GM12892 (cell line): ENCODE measurements at places on chromosomes 2 and 18.

DNA sequence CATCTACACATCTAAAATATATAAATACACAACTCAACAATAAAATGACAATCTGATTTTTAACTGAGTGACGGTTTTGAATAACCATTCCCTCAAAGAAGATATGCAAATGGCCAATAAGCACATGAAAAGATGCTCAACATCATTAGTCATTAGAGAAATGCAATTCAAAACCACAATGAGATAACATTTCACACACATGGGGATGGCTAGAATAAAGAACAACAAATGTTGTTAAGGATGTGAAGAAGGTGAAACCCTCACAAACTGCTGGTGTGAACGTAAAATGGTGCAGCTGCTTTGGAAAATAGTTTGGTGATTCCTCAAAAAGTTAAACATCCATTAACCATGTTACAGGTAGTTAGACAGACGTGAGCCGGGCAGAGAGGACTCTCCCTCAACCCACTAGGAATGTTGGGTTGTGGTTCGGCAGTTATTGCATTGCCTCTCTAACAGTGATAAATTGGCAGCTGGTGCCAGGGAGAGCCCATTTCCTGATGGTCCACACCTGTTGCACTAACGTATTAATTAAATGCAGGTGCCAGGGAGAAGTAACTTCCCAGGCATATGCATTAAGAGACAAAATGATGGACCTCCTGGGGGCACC is 22.3 kb upstream of the DUSP2 start:
- DNase-seq = no peak

GRCh38 chr2:102159295-102159694 is 16.7 kb downstream of the IL1R1 start:
- DNase-seq = no peak

GRCh38 chr2:67904566-67904965 is 158.2 kb downstream of the C1D start:
- DNase-seq = no peak

DNA sequence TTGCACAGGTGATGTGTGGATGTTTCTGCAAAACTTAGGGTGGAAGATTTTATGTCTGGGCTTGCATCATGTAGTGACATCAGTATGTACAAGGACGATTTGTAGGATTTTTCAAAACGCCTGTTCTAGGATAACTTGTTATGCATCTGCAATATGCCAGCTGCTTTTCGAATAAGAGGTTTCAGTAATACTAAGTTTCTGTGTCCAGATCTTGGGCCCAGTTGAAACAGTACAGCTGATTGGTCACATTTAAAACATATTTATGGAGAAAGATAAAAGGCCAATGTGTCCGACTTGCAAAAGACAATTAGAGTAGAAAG is 1.2 kb downstream of the PTPN4 start:
- no peak for DNase-seq

- no peak for DNase-seq
These were observed 19.4 kb downstream of the RRM2 start for GRCh38 chr2:10141736-10142639.

DNA sequence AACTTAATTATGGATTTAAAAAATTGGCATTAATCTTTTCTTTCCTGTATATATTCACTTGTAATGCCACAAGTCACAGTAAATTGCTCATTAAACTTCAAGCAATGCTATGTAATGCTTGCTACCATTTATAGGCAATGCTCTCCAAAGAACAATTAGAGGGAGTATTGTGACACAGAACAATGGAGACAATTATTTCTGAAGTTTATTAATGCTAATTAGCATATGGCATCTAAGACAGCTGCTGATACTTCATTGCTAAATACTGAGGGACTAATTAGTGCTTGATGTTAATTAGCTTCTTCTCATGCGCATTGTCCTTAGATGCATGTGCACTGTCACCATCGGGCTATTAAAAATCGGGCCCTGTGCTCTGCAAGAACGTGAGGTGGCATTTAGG is 1012.8 kb downstream of the SOCS6 start:
- no peak for DNase-seq

GRCh38 chr2:88857951-88858411 is 166.5 kb downstream of the RPIA start:
- no peak for DNase-seq

- no peak for DNase-seq
These were observed 175.0 kb downstream of the SETBP1 start for GRCh38 chr18:44855681-44856080.

DNA sequence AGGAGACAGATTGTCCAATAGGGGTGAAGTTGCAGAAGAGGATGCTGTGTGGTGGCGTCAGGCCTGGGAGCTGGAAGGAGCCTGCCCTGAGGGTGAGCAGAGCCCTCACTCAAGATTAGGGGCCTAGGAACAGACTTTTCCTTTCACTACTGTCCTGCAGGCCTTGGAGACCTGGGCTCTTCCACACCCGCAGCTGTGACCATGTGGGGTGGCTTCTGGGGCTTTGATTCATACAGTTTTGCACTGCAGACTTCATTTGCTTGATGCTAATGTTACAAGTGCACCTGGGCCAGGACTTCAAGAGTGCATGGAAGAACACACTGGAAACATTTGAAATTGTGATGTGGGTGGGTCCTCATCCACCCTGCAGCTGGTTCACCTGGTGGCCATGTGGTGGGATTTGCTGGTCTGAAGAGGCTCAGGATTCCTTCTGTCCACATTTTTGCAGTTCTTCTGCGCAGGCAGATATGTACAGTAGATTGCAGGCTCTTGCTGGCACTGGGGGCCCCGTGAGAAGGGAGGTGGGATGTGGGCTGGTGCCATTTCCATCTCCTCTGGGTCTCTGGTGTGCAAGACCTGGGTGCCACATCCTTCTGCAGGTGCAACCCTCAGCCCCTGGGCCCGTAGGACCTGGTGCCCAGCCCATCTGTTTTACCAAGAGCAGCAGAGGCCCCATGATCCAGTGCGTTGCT is 9.9 kb downstream of the GLI2 start:
- DNase-seq = no peak

- DNase-seq = no peak
These were observed 556.7 kb upstream of the ACVR2A start for GRCh38 chr2:147288131-147288530.

DNA sequence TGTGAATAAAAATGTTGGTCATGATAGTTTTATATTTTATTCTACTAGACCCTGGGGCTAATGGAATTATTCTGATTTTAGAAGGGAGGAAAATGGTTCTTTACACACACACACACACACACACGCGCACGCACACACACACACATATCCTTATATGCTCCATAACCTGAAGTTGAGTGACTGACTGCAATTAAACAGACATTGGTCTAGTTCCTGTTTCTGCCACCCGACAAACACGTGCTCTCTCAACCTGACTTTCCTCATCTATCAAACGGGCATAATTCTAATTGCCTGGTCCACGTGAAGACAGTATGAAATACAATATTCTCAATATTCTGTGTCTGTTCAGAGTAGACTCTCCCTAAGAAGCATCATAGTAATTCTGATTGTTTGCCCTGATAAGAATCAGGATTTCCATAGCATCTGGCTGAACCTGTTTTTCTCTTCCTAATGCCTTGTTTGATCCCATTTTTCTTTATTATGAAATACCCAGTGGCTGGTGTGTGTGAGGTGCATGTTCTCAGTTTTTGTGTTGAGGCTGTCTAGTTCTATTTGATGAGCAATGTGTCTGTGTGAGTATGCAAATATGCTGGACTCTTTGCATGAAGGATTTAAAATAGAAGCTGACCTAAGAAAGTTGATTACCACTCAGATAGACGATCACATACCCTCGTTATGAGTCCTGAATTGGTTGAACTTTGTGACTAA is 51.0 kb downstream of the SETBP1 start:
- DNase-seq = no peak

GRCh38 chr18:69265656-69266055 is 135.0 kb upstream of the DOK6 start:
- DNase-seq = no peak

DNA sequence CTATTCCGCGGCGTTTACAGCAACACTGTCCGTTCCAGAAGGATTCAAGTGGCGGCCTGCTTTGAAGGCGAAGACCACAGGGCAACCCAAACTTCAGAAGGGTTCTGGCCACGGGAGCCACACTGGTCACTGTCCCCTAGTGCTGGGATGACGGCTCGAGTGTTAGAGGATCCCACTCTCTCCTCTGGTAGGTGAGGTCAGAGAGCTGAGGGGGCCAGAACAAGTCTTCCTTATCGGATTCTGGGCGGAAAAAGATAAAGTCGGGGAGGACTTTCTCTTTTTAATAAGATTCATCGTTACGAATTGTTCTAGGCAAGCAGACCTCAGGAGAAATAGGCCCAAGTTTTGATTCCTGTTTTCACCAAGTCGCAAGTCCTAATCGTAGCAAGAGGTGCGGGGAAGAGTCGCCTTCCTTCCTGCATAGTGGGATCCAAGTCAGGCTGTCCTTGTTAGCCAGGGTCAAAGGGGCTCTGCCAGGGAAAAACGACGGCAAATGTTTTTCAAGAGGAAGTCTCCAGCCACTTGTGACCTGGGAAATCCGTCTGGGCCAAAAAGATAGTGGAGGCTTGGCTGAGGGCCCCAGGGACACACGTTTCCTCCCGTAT is 864 bp upstream of the MYL12A start:
- no peak for DNase-seq

DNA sequence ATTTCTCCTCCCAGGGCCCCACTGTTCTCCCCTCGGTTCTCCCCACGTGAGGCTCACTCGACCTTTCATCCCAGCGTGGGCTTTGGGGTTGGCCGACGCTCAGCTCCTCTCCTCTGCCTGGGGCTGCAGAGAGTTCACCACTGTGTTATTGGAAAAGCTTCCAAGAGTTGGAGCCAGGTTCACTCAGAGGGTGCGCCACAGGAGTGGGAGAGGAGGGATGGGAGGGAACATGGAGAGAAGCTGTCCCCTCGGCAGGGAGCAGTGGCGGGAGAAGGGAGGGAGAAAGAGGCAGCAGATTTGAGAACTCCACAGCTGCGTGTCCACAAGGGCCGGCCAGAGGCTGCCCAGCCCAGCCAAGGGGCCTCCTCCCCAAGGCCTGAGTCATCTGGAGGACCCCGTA is 197.1 kb upstream of the SMAD2 start:
- no peak for DNase-seq

GRCh38 chr18:24878289-24878688 is 417.9 kb downstream of the HRH4 start:
- DNase-seq = no peak

- no peak for DNase-seq
These were observed 76.0 kb upstream of the SALL3 start for GRCh38 chr18:78903436-78904178.

DNA sequence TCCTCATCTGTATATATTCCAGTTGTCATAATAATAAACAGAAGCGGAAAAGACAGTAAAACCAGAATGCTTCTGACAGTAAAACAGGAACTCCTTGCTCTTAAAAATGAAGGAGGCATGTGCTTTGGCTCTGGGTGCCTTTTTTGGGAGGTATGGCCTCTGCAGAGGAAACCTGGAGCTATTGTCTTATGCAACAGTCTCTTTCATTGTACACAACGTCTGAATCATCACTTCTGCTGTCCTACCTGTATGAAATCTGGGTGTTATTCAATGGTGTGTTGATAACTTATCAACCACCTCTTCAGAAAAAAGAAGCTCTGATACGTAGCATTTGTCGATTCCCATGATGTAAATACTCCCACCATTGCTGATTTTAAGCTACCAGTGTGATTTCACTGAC is 64.8 kb downstream of the CDCA7 start:
- DNase-seq = no peak

DNA sequence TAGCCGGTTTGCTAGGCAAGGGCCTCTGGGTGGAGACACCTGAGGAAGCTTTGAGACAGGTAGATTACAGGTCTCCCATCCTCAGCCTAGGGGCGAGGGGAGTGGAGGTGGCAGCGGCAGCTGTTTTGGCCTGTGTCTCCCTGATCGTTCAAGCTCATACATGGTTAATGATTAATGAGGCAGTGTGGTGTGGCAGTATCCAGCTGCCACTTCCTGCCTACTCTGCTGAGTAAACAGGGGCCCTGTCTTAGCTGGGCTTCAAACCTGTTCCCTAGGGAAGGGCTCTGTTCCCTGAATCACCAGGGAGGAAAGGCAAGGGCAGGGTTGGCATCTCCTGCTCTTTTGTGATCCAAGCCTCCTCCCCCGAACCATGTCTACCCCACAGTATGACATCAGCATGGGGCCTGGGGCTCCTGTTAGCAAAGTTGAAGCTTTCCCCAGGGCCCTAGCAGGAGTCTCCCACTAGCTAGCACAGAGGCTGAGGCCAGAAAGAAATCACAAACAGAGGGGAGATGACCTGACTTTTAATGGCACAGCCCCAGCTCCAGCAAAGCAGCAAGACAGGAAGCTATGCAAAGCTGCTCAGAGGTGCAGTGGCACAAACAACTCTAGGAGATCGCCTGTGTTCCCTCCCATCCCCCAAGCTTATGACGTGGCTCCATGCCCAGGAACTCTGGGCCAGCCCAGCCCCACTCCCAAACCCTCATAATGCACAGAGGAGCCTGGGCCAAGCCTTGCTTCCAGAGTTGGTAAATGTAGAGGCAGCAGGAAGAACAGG is 3.7 kb upstream of the TUBA4B start:
- no peak for DNase-seq

- DNase-seq = no peak
These were observed 36.5 kb downstream of the NAB1 start for GRCh38 chr2:190685333-190685732.

DNA sequence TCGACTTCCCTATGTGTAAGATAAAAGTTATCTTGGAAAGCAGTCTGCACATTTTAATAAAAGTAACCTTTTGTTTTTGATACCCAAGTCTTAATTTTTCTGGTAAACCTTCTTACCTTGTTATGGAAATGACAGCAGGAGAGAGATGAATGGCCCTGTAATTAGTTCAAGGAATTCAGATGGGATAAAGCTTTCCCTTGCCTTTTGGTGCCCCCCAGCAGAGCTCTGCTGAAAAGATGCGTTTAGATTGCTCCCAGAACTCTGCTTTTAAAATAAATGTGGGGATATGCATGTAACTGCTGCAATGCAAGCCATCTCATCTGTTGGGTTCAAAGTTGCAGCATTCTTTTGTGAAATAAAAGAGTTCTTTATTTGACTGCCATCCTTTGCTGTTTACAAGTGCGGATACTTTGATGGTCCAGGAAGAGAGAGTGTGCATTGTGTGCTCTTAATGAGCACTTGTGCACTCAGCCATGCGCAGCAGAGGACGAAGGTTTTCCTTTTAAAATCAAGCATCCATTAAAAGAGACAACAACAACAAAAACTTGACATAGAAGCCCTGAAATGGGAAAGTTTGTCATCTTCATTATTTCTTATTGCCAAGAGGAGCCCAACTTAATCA is 176.7 kb upstream of the ST6GAL2 start:
- no peak for DNase-seq

DNA sequence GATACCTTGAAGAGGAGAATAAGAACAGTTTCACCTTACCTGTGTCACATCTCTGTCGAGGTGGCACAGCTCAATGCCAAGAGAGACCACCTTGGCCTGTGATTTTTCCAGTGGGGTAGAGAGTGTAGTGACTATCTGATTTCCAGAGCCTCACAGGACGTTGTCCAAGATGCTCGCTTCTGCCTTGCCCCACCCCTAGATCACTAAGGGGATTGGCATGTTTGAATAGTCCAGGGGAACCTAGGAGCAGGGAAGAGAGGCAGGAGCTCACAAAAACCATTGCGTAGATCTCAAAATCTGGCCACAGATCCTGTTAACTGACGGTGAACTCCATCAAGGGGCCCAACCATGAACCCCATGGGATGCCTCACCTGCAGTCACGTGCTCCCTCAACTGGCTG is 24.2 kb downstream of the TMEM178A start:
- no peak for DNase-seq
